Right atrium auricular region (tissue), 2 donors: ENCODE measurements at places on chromosomes 6 and 20. TPM values are rescaled to one million over a fixed set of nuclear protein-coding genes. Genes with fewer than 3 reads are reported as not detected.

DNA sequence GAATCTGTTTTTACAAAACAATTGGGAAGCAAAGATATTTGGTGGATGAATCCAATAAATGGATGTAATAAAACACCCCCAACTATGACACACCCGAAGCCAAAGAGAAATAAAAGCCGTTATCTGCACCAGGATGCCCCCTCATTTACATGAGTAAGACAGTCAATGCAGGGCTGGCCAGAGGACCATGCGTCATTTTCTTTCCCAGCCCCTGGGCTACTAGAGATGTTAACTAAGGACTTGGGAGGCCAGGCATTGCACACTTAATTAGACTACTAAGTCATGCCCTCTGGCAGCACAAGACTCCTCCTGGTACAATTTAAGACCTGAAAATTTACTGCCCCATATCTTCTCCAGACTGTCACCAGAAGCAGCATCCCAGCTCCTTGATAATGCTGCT is 3.2 kb downstream of the LEMD2 start:
- H3K4me3 ChIP-seq: no peak overlapping the region
- no peaks in the 10 kb centered on the region for H3K27me3 ChIP-seq
- peak overlapping the region; percentile 10 for H3K27ac ChIP-seq
- H3K4me1 ChIP-seq: peaks cover 59% of the 10 kb centered on the region

GRCh38 chr20:54680872-54681619 is 205.7 kb downstream of the DOK5 start:
- H3K4me1 ChIP-seq: peaks cover 6% of the 10 kb centered on the region
- H3K27me3 ChIP-seq: no peaks in the 10 kb centered on the region
- no peaks in the 10 kb centered on the region for H3K36me3 ChIP-seq
- DNase-seq: no peak
- no peak overlapping the region for H3K27ac ChIP-seq

DNA sequence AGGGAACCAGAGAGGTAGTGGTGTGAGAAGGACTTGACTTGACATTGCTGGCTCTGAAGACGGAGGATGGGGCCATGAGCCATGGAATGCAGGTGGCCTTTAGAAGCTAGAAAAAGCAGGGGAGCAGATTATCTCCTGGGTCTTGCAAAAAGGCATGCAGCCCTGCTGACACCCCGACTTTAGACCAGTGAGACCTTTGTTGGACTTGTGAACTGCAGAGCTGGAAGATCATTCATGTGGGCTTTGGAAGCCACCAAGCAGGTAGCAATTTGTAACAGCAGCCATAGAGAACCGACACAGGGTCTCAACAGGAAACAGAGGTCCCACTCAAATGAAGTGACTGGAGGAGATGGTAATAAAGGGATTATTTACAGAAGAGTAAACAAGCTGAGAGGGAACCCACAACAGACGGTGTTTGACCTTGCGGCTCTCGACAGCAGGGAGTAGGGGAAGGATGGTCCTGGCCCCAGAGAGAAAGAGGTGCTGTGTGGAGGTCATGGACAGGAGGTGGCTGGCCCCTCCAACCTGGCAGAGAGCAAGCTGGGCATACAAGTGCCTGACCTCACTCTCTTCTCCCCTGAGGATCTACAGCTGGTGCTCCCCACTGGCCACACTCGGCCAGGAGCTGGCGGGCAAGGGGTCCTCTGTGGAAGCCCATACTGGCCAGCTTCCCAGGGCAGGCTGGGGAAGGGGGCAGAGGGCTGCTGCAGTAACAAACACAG is 43.9 kb downstream of the SLC22A23 start:
- DNase-seq: no peak
- H3K36me3 ChIP-seq: no peaks in the 10 kb centered on the region
- no peaks in the 10 kb centered on the region for H3K4me1 ChIP-seq
- H3K4me3 ChIP-seq: no peak overlapping the region

GRCh38 chr6:81487489-81487888 is 265.0 kb downstream of the TENT5A start:
- H3K36me3 ChIP-seq: no peaks in the 10 kb centered on the region
- H3K4me3 ChIP-seq: no peak overlapping the region
- no peak overlapping the region for H3K27ac ChIP-seq
- DNase-seq: peak; percentile 75

- no peak overlapping the region for H3K27ac ChIP-seq
- no peaks in the 10 kb centered on the region for H3K4me1 ChIP-seq
- no peaks in the 10 kb centered on the region for H3K36me3 ChIP-seq
- H3K4me3 ChIP-seq: no peak overlapping the region
- no peaks in the 10 kb centered on the region for H3K27me3 ChIP-seq
Observed at GRCh38 chr6:159902620-159903019, 11.8 kb downstream of the MAS1 start.

DNA sequence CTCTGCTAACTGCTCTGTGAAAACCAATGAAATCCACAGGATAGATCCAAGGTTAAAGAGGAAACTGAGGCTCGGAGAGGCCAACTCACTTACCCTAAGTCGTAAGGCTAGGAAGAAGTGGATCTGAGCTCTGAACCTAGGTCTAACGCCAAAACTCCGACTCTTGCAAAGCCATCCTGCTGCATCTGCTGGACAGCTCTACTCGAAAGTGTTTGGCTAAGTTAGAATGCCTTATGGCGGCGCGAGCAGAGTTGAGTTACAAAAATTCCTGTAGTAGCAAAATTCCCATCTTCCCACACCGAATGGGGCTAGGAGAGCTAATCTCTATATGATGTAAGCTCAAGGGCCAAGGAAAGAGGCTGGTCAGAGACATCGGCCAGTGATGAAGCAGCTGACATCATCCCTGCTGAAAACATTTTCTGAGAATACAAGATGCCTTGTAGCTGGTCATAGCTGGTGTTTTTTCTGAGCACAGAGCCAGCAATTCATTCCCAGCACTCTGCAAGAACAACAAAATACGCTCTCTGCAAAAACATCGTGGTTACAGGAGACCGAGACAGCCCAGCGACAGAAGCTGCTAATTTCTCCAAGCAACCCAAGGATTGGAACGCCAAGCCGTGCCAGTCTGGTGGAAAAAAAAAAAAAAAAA is 1.8 kb downstream of the SPATA2 start:
- no peak for DNase-seq
- peaks cover 71% of the 10 kb centered on the region for H3K4me1 ChIP-seq
- H3K36me3 ChIP-seq: peaks cover under 1% of the 10 kb centered on the region
- no peaks in the 10 kb centered on the region for H3K27me3 ChIP-seq
- no peak overlapping the region for H3K4me3 ChIP-seq

Gene VGLL2
- 4.2 TPM for total RNA-seq

Gene KCNK5
- 1.1 TPM for total RNA-seq

- H3K27ac ChIP-seq: no peak overlapping the region
- H3K4me3 ChIP-seq: no peak overlapping the region
- no peaks in the 10 kb centered on the region for H3K36me3 ChIP-seq
Observed at GRCh38 chr6:167506443-167507301, 181.8 kb downstream of the TTLL2 start.

GRCh38 chr20:33601861-33602260 is 60.3 kb upstream of the C20orf144 start:
- H3K4me1 ChIP-seq: no peaks in the 10 kb centered on the region
- peaks cover 6% of the 10 kb centered on the region for H3K36me3 ChIP-seq
- H3K4me3 ChIP-seq: no peak overlapping the region
- no peaks in the 10 kb centered on the region for H3K27me3 ChIP-seq
- H3K27ac ChIP-seq: no peak overlapping the region
- no peak for DNase-seq

DNA sequence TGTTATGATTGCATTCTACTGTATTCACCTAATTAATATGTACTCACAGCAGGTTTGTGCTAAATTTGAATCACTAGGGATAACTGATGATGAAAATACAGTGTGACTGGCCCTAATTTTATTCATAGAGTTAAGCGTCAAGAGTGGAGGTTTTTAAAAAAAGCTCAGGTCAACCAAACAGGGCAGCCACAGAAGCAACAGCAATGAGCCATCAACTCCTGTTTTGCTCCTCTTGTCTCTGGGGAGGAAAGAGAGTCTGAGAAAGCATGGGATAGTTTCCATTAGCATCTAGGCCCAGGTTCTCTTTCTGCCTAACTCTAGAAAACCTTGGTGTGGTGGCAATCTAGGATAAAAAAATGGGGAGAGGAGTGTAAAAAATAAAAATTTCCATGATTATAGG is 122.1 kb downstream of the OGFRL1 start:
- H3K4me3 ChIP-seq: no peak overlapping the region
- peaks cover 52% of the 10 kb centered on the region for H3K4me1 ChIP-seq
- H3K36me3 ChIP-seq: peaks cover 24% of the 10 kb centered on the region
- H3K27ac ChIP-seq: no peak overlapping the region
- no peaks in the 10 kb centered on the region for H3K27me3 ChIP-seq

DNA sequence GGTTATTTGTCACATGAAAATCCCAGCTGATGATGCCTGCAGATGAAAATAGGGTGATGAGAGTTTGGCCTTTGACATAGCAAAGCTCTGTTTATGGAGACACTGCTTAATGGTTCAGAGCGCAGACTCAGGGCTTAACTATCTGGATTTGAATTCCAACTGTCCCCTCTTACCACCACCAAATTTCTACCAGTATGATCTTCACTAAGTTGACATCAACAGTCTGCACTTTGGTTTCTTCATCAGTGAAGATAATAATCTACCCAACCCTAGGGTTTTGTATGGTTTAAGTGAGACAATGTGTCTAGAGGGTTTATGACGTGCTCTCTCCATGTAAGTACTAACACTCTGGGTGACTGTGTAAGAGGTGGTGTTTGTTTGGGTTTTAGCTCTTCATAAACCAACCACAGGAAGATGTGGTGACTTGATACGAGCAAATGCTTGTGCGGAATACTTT is 151.4 kb upstream of the TNFAIP3 start:
- H3K27me3 ChIP-seq: no peaks in the 10 kb centered on the region
- H3K36me3 ChIP-seq: no peaks in the 10 kb centered on the region
- no peak overlapping the region for H3K27ac ChIP-seq
- H3K4me3 ChIP-seq: no peak overlapping the region

GRCh38 chr20:17610566-17611289 is 40.9 kb downstream of the DSTN start:
- H3K4me3 ChIP-seq: no peak overlapping the region
- H3K36me3 ChIP-seq: peaks cover 63% of the 10 kb centered on the region
- H3K4me1 ChIP-seq: peaks cover 55% of the 10 kb centered on the region
- DNase-seq: peak; percentile 59
- H3K27ac ChIP-seq: peak overlapping the region; percentile 70
- no peaks in the 10 kb centered on the region for H3K27me3 ChIP-seq

GRCh38 chr6:85641522-85641896 is 1.2 kb downstream of the SYNCRIP start:
- DNase-seq: no peak
- H3K4me1 ChIP-seq: peaks cover 59% of the 10 kb centered on the region
- H3K36me3 ChIP-seq: peaks cover 34% of the 10 kb centered on the region
- H3K4me3 ChIP-seq: peak overlapping the region; percentile 90

DNA sequence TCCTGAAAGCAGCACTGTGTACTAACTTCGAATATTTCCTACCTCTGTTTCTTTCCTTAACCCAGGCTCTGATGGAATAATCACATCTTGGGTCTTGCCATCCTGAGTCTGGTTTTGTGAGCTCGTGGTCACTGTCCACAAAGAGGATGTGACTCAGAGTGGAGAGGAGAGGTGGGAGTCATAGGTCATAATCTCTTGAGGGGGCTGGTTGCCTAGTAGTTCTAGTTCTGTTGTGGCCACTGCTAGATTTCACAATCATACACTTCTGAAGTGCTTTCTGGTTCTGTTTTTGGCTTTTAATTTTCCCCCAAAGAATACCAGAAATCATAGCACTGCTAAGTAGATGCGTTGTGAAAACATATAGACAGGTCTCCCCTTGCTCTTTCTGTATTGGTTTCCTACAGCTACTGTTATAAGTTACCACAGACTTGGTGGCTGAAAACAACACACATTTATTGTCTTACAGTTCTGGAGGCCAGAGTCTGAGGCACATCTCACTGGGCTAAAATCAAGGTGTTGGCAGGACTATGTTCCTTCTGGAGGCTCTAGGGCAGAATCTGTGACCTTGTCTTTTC is 102.8 kb downstream of the NRSN1 start:
- no peaks in the 10 kb centered on the region for H3K36me3 ChIP-seq
- H3K27me3 ChIP-seq: no peaks in the 10 kb centered on the region
- no peaks in the 10 kb centered on the region for H3K4me1 ChIP-seq
- no peak for DNase-seq

- no peaks in the 10 kb centered on the region for H3K27me3 ChIP-seq
- H3K4me3 ChIP-seq: no peak overlapping the region
- peaks cover 54% of the 10 kb centered on the region for H3K36me3 ChIP-seq
- H3K27ac ChIP-seq: no peak overlapping the region
- H3K4me1 ChIP-seq: no peaks in the 10 kb centered on the region
Observed at GRCh38 chr6:31785475-31785874, 8.3 kb upstream of the VWA7 start.

GRCh38 chr20:34984756-34985261 is 29.1 kb downstream of the MYH7B start:
- H3K36me3 ChIP-seq: peaks cover 29% of the 10 kb centered on the region
- H3K4me1 ChIP-seq: no peaks in the 10 kb centered on the region
- peak overlapping the region; percentile 98 for H3K27ac ChIP-seq
- no peaks in the 10 kb centered on the region for H3K27me3 ChIP-seq
- no peak for DNase-seq

DNA sequence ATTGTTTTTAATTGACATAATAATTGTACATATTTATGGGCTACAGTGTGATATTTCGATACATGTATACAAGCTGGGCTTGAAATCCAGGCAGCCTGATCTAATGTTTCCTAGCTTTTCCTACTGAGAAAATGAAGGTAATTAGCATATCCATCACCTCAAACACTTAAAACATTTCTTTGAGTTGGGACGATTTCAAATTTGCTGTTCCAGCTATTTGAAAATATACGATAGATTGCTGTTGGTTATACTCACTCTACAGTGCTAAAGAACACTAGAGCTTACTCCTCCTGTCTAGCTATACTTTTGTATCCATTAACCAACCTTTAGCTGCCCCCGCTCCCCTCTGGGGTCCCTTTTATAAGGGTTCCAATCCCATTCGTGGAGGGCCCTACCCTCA is 4.7 kb downstream of the LHFPL5 start:
- H3K36me3 ChIP-seq: no peaks in the 10 kb centered on the region
- no peak overlapping the region for H3K4me3 ChIP-seq
- H3K4me1 ChIP-seq: peaks cover 6% of the 10 kb centered on the region
- H3K27me3 ChIP-seq: no peaks in the 10 kb centered on the region
- no peak overlapping the region for H3K27ac ChIP-seq

DNA sequence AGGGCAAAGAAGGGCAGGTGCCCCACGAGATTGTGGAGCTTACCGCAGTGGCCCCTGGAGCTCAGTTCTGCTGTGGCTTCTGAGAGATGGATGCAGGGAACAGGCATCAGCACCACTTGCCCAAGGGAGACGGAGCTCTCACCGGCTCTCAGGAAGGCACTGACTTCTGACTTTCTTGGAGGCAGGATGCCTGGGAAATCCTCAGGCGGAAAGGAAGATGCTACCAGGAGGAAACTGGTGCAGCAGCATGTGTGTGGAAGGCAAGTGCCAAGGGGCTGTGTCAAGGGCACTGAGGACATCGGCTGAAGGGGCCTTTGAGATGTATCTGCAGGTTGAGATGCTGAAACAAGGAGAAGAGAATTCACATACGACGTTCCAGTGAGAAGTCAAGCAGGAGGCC is 64.0 kb downstream of the FOXA2 start:
- no peaks in the 10 kb centered on the region for H3K4me1 ChIP-seq
- H3K36me3 ChIP-seq: no peaks in the 10 kb centered on the region
- DNase-seq: no peak
- H3K27me3 ChIP-seq: no peaks in the 10 kb centered on the region
- H3K4me3 ChIP-seq: no peak overlapping the region

Gene NHSL1
- total RNA-seq: 41.6 TPM
